ENCODE measurements at places on chromosomes 13 and 19.

DNA sequence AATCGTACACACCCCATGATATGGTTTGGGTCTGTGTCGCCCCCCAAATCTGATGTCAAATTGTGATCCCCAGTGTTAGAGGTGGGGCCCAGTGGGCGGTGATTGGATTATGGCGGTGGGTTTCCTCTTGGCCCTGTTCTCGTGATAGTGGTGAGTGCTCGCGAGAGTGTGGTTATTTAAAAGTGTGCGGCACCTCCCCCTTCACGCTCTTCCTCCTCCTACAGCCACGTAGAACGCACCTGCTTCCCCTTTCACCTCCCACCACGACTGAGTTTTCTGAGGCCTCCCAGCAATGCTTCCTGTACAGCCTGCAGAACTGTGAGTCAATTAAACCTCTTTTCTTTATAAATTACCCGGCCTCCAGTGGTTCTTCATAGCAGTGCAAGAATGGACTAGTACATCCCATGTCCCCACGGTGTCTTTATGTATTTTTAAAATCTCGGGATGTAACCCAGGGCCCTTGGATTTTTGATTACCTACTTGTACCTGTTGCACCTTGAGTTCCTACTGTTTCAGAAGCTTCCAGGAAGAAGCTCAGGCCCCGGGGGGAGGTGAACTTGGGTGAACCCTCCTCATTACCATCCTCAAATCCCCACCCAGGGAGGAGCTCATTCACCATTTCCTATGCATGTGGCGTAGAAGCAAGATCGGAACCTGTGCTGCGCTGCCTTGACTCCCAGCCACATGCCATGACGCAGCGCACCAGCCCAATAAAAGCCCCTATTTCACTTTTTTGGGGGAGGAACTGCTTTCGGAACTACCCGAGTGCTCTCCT lies 52.4 kb downstream of the TEX29 start:
- no peak for DNase-seq

DNA sequence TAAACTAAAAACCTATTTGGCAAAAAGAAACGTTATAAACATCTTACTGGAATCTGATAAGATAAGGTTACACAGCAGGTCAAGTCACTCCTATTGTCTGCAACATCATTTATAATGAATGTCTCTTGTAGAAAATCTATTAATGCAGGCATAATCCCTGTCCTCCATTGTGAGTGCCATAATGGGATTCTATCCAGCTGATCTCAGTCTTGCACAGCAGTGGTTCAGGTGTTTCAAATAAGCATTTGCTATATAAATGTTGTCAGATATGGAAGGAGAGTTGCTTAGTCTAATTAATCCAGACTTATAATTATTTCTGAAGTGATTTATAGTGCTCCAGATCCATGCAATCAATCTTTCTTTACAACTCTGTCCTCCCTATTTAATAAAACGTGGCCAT lies 186.5 kb upstream of the ATXN8OS start:
- no peak for DNase-seq

DNA sequence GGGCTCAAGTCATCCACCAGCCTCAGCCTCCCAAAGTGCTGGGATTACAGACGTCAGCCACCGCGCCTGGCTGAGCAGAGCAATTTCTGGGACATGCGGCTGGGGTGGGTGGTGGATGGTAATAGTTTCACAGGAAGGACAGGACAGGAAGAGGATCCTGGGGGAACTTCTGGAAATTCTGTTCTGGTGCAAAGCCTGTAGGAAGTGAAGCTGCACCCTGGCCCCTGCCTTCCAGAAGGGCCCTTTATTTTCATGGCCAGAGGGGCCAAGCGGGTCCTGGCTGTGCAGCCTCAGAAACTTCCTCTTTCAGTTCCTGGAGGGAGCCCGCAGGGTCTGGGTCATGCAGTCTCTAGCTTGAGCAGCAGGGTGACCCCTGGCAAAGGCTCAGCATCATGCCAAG lies 15.7 kb downstream of the FEM1A start:
- no peak for DNase-seq

- DNase-seq = no peak
Observed at GRCh38 chr19:34224996-34225658, 29.2 kb upstream of the GARRE1 start.

GRCh38 chr13:98187965-98188261 lies 10.8 kb upstream of the RNF113B start:
- no peak for DNase-seq

DNA sequence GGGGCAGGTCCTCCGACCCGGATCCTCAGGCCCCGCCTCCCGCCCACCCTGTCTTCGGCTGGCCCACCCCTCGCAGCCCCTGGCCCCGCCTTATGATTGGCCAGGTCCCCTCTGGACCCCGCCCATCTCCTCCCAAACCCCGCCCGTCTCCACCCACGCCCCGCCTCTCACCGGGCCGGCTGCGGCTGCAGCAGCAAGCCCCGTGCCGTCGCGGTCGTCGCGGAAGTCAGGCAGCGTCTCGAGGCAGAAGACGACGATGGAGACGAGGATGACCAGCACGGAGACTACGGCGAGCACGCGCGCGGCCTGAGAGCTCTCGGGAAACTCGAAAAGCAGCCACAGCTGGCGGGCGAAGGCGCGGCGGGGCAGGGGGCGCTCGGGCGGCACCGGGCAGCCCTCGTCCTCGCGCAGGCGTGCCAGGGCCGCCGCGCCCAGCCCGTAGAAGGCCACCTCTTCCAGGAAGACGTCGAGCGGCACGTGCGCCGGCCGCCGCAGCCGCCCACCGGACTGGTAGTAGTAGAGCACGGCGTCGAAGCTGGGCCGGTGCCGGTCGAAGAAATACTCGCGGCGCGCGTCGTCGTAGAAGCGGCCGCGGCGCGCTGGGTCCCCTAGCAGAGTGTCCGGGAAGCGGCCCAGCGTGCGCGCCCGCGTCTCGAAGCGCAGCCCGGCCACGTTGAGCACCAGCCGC lies 495 bp downstream of the KCNA7 start:
- peak; percentile 58 for DNase-seq

GRCh38 chr13:51659276-51660127 lies 75.2 kb downstream of the WDFY2 start:
- peak; percentile 48 for DNase-seq
